ENCODE measurements at places on chromosomes 7 and 10.

- no peak for DNase-seq
Measured at GRCh38 chr7:28478656-28479055, 66.3 kb downstream of the CREB5 start.

DNA sequence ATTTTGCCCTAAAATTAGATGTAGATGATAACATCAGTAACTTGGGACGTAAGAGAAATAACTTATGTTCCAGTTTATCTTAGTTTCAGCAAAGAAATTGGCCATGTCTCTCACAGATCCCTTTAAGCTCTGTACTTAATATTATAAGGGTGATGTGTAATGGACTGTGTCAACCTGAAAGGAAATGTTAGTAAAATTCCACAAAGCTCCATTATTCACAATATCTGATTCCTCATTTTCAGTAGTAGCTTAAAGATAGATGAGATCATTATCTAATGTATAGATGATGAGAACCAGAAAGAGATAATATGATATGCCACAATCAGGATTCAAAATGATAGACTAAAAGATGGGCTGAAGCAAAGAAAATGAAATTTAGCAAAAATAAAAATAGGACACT, 316.8 kb upstream of the CHRM2 start:
- no peak for DNase-seq

DNA sequence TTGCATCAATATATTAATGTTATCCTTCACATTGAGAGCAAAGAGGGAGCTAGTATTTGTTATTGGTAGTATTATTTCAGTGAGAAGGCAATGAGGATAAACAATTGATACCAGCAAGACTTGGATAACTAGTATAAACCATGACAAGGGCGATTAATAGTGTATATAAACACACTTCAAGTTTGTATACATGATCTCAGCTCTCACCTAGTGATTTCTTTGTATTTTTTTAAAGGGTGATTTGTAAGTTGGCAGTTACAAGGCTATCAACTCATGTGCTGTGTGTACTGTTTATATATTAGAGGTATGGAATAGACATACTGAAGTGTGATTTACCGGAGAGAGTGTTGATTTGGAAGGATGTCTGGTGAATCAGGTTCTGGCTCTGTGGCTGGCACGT, 88.0 kb downstream of the SNX10 start:
- DNase-seq = no peak

- no peak for DNase-seq
Measured at GRCh38 chr7:36961693-36962092, 237.4 kb upstream of the AOAH start.

DNA sequence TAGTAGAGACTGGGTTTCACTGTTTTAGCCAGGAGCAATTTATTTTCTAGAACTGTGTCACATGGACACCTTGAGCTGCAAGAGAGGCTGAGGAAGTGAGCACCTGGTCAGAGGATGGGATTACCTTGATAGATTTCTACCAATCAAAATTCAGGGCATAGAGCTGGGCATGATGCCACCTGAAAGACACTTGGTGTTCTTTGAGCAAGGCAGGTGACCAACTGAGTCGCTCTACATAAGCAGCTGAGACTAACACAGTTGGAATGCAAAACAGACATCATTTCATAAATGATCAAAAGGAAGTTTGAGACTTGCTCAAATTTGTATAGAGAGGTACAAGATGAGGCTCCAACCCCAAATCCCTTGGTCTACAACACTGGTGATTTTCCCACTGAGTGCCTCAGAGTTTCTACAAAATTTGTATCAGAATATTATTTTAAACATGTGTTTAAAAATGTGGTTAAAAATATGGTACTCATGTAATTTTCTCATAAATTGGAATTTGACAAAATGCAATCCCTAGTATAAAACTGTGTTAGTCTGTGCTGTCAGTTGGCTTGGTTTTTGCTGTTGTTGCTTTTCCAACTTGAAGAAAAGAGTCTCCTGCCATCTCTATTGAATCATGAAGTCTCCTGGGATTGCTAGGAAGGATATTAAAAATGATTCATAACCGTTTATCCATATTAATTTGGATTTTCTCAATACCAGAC, 156.4 kb upstream of the MDFIC start:
- no peak for DNase-seq

GRCh38 chr10:62850646-62851045, 34.5 kb upstream of the EGR2 start:
- DNase-seq = no peak

DNA sequence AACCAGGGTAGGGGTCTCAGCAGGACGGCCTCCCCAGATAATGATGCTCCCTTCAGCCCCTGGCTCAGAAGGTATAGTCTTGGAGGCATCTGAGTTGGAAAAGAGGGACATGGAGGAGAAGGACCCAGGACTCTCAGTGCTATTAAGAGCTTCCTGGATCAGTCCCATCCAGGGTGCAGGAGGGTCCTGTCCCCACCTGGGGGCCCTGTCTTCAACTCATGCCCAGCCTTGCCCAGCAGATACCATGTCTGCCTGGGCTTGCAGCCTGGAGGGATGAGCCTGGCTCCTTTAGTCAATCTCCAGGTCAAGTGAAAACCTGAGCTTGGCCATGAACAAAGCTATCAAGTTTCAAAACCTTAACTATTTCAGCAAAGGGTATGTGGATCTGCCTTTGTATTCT, 67.6 kb downstream of the PRTFDC1 start:
- DNase-seq = no peak

DNA sequence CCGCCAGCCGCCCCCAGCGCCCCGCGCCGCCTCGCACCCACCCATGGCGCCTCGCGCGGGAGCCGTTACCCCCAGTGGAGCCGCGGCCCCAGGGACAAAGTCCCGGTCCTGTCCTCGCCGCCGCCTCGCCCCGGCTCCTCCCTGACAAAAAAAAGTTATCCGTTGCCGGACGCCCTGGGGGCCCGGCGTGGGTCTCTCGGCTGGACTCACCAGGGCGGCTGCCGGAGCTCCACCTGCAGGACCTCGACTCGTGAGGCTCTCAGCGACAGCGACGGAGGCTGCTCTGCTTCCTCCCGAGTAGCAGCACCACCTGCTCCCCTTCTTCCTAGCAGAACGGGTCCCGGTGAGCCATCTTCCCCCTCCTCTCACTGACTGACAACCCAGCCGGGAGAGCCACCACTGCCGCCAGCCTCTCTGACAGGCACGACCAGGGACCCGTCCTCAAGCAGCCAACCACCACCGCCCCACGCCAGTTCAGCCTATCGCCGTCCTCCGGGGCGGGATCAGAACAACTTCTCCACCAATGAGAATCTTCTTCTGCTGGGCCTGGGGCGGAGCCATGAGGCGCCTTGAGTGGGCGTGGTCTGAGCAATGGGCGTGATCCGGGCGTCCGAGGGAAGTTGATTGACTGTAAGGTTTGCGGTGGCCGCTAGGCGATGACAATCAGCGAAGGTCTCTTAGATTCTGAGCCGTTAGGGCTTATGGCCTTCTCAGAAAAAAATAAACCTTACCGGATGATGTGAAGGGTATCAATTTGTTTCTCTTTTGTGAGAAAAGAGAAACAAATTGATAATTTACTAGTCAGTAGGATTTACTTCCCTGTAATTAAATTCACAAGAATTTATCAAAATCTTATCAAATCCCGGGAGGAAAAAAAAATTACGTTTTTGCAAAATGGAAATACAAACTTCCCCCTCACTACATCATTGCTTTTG, at the start of gene HYCC1:
Gene HYCC1 (minus strand): TSS at position 416 of the 935 bp plus-strand sequence. CDS start 23,019 bp downstream, outside the sequence.
- peak; percentile 97 for DNase-seq

- DNase-seq = no peak
Measured at GRCh38 chr10:112226439-112227248, 43.1 kb upstream of the GPAM start.

- no peak for DNase-seq
Measured at GRCh38 chr10:34506786-34507185, 308.3 kb downstream of the PARD3 start.

- DNase-seq = no peak
Measured at GRCh38 chr7:1842321-1843221, 172.5 kb downstream of the ELFN1 start.

DNA sequence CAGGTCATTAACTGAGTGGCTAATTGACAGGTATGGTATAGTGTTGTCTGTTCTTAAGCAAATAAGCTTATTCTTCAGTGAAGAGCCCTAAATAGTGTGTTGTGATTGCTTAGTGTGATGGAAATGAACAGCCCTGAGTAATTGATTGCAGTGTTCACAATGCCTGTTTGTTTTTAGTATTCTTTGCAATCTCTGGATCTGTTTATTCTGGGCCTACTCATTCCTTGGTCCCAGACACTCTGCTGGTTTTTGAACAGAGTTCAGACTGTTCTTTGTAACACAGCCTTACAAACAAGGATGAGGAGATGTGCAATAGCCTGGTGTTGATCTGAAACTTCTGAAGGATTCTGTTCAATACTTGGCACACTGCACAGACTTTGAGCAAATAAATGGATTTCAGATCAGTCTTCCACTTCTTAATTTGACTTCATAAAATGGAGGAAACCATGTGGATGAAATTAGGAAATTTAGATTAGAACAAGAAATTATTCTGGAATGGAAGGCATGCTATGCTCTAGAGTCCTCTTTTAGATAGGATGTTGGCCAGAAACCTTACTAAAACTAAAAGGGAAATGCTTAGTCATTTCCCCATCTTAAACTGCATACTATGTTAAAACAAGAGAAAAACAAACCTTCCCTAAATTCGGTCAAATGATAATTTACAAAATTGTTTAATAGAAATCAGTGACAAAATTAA, 444.2 kb upstream of the SEMA3D start:
- no peak for DNase-seq

DNA sequence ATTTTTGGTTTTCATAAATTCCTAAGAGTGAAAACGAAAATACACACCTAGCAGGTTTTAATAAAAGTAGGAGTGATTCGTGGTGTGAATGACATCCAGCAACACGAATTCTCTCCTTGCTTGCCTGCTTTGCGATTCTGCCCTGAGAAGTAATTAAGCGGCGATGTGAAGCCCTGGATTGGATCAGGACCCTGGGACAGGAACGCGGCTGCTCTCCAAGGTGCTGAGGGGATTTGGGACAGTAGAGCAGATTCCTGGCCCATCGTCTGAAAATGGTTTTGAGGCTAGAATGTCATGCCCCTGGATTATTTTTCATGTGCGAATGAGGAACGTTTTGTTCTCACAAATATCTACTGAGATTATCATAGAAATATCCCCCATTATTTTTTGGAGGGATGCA, 7.8 kb downstream of the NPS start:
- DNase-seq = no peak

GRCh38 chr7:146943483-146943882, 826.9 kb downstream of the CNTNAP2 start:
- no peak for DNase-seq

- DNase-seq = no peak
Measured at GRCh38 chr10:95457319-95457886, 103.8 kb downstream of the SORBS1 start.
